Common myeloid progenitor, CD34-positive (primary cell): ENCODE measurements at places on chromosomes 2 and 18.
A peak's percentile ranks its signal among the peaks of the same experiment; 100 is the strongest.

GRCh38 chr2:177106212-177106611 lies 106.4 kb upstream of the HNRNPA3 start:
- no peak overlapping the region for H3K27ac ChIP-seq
- H3K4me3 ChIP-seq, result no peak overlapping the region
- H3K27me3 ChIP-seq, result no peaks in the 10 kb centered on the region

DNA sequence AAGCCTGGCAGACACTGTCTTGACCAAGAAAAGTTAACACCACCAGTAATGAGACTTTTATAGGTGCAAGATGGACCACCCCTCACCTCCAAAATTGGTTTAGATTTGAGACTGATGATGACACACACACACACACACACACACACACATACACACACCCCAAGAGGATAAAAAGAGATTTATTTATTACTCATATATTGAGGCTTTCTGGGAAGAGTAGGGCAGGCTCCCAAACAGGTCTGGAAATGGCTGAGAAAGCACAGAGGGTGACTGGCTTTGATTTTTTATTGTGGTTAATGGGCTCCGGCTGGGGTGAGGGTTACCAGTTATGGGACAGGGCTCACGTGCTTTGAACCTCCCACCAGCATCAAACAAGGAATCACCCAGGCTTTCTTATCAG lies 54.2 kb upstream of the ADAM23 start:
- no peaks in the 10 kb centered on the region for H3K4me1 ChIP-seq
- no peaks in the 10 kb centered on the region for H3K27me3 ChIP-seq
- no peak overlapping the region for H3K27ac ChIP-seq
- no peaks in the 10 kb centered on the region for H3K36me3 ChIP-seq
- H3K4me3 ChIP-seq, result no peak overlapping the region
- DNase-seq, result no peak

- H3K27ac ChIP-seq, result no peak overlapping the region
- no peaks in the 10 kb centered on the region for H3K27me3 ChIP-seq
- no peaks in the 10 kb centered on the region for H3K4me1 ChIP-seq
- H3K4me3 ChIP-seq, result no peak overlapping the region
- no peaks in the 10 kb centered on the region for H3K36me3 ChIP-seq
Observed at GRCh38 chr2:223727562-223727961, 109.8 kb downstream of the AP1S3 start.

DNA sequence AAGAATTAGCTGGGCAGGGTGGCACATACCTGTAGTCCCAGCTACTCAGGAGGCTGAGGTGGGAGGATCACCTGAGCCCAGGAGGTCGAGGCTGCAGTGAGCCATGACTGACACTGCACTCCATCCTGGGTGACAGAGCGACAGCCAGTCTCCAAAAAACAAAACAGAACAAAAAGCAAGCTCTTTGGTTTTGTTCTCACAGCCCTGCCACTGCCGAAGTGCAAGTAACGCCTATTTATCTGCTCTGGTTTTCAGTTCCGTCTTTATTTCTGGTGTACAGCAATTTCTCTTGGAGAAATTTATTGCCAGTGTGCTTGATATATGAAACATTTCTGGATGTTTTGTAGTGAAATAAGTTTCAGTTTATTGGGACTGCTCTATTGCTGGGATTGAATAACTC lies 61.9 kb downstream of the RAB10 start:
- no peaks in the 10 kb centered on the region for H3K4me1 ChIP-seq
- H3K36me3 ChIP-seq, result peaks cover 3% of the 10 kb centered on the region
- no peaks in the 10 kb centered on the region for H3K27me3 ChIP-seq
- no peak overlapping the region for H3K27ac ChIP-seq
- H3K4me3 ChIP-seq, result no peak overlapping the region

DNA sequence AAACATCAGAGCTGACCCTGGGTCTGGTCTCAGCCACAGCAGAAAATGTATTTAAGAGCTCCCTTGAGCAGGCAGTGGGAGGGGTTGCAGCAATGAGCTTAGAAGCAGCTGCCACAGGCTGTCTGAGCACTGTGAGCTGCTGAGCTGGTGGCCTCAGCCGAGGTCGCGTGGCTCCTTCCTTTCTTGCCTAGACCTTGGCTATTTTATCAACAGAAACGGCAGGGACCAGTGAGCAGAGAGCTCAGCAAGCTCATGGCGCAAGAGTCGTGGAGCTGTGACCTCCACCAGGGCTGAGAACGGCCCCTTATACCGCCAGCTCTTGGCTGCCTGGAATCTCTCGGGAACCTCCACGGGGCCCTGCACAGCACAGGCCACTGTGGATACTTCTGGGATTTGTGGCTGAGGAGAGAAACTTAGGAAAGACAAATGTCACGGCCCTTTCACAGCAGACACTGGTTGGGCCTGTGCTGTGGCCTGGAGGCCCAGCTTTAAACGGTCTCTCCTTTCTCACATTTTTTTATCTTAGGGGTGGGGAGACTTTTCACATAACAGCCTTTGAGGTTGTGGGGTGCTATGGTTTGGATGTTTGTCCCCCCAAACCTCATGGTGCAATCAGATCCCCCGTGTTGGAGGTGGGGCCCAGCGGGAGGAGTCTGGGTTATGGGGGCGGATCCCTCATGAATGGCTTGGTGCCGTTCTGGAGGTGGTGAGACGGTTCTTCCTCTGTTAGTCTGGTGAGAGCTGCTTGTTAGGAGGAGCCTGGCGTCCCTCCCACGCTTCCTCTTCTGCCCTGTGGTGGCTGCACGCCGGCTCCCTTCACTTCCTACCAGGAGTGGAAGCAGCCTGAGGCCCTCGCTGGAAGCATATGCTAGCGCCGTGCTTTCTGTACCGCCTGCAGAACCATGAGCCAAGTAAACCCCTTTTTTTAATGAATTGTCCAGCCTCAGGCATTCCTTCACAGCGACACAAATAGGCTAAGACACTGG lies 1.7 kb downstream of the ALLC start:
- no peaks in the 10 kb centered on the region for H3K36me3 ChIP-seq
- no peak overlapping the region for H3K27ac ChIP-seq
- H3K27me3 ChIP-seq, result no peaks in the 10 kb centered on the region
- DNase-seq, result no peak

DNA sequence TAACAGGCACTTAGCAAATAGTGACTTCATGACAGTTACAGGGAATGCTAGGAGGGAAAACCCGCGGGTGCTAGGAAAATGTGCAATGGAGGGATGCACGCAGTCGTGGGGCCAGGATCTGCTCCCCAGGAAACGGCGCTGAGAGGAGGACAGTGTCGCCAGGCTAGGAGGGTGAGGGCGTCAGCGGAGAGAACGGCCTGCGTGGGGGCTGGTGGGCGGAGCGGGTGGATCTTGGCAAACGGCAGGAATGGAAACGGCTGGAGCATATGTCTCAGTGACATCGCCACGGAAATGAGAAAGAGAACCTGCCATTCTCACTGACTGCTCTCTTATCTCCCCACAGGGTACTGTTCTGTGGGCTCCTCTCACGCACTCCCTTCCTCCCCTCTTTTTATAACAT lies 478.5 kb upstream of the ID2 start:
- no peak overlapping the region for H3K4me3 ChIP-seq
- no peaks in the 10 kb centered on the region for H3K36me3 ChIP-seq
- H3K27me3 ChIP-seq, result no peaks in the 10 kb centered on the region
- H3K27ac ChIP-seq, result no peak overlapping the region

GRCh38 chr2:219109471-219109870 lies 48.8 kb upstream of the IHH start:
- H3K27me3 ChIP-seq, result no peaks in the 10 kb centered on the region
- no peak overlapping the region for H3K27ac ChIP-seq
- peak; percentile 80 for DNase-seq
- no peak overlapping the region for H3K4me3 ChIP-seq
